ENCODE measurements at places on chromosomes 16 and 17. TPM values are rescaled to one million over a fixed set of nuclear protein-coding genes. Genes with fewer than 3 reads are reported as not detected.

The HOXB7 gene
- total RNA-seq: not detected

The AOC2 gene
- 1.3 TPM for total RNA-seq

The SLC13A2 gene
- total RNA-seq: not detected

The RSKR gene
- total RNA-seq: 6.8 TPM

The KRT16 gene
- total RNA-seq: 6,712 TPM

DNA sequence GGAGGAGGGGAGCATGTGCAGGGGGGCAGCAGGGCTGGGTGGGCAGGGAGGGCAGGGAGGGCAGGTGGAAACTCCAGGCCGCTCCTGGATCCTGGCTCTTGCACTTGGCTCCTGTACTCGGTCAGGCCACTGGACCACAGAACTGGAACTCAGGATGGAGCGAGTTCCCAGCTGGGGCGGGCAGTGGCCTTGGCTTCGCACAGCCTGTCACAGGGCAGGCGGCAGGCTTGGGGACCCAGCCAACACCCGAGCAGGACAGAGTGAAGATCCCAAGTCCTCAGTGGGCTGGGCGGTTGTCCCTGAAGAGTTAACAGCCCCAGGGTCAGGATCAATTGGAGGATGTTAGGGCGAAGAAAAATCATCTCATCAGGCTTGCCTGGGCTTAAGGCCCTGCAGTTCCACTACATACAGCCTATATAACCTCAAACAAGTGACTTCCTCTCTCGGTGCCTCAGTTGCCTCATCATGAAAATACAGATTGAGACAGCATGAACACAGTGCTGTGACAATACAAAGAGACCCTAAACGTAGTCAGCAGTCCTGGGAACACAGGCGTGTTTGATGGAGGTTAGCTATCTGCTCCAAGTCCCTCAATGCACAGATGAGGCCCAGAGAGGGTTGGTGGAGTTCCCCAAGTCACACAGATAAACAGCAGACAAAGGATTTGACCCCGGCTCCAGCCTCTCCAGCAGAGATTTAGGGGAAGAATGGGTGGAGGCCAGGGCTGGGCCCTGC lies 21.9 kb downstream of the ZNF423 start:
- DNase-seq: no peak
